Fibroblast of upper back skin (primary cell): ENCODE measurements at places on chromosomes 2 and 18.
A peak's percentile ranks its signal among the peaks of the same experiment; 100 is the strongest.

- DNase-seq = no peak
Measured at GRCh38 chr2:199994896-199995295, 39.5 kb downstream of the MAIP1 start.

DNA sequence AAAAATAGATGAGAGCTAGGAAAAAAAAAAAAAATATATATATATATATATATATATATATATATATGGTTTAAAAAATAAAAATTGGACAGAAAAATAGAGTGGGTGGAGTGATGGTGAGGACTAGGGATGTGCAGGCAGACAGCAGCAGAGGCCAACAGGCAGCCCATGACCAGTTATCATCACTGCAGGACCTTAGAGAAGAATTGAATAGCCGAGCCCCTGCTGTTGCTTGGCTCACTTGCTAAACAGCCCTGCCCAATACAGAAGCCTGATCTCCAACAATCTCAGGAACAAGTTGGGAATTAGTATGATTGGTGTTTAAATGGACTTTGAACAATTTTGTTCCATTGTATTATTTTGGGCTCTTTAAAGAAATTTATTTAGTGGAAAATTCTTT lies 967.5 kb upstream of the PIK3C3 start:
- no peak for DNase-seq

DNA sequence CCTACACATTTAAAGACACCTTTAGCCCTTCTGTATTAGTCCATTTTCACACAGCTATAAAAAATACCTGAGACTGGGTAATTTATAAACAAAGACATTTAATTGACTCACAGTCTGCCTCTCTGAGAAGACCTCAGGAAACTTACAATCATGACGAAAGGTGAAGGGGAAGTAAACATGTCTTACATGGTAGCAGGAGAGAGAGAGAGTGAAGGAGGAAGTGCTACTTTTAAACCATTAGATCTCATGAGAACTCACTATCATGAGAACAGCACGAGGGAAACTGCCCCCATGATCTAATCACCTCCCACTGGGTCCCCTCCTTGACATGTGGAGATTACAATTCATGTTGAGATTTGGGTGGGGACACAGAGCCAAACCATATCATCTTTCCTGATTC lies 946.6 kb downstream of the SLC4A3 start:
- DNase-seq = no peak

- DNase-seq = no peak
Measured at GRCh38 chr2:6995391-6996097, 78.3 kb downstream of the RNF144A start.

DNA sequence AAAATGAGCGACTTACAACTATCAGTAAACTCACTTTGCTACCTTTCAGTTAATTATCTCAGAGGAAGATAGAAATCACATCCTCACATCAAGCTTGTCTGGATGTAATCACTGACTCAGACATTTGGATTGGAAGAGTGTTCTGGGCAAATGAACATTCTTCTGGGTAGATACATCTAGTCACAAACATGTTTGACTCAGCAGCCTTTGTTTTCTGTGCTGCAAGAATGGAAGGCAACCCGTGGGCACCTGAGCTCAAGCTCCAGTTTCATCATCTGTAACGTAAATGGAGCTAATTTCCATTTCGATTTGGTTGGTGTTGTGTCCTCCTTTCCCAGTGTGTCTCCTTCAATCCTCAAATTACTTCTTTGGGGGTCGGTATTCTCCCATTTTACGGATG lies 58.5 kb downstream of the ACAA2 start:
- DNase-seq = peak; percentile 39

GRCh38 chr18:9474108-9474982 lies 968 bp upstream of the RALBP1 start:
- peak; percentile 84 for DNase-seq

DNA sequence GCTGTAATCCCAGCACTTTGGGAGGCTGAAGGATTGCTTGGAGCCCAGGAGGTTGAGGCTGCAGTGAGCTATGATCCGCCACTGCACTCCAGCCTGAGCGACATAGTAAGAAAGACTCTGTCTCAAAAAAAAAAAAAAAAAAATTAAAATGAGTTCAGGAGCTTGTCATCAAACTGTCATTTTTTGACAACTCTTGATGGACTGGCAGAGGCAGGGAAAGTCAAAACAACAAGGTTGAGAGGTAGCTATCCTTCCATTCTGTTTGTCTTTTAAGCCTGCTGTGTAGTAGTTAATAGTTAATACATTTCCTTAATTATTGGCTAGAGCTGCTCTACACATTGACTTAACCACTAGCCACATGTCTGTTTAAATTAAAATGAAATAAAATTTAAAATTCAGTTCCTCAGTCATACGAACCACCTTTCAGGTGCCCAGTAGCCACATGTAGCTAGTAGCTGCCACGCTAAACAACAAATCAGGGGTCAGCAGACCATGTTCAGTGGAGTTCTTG lies 22.7 kb downstream of the DPYSL5 start:
- no peak for DNase-seq

DNA sequence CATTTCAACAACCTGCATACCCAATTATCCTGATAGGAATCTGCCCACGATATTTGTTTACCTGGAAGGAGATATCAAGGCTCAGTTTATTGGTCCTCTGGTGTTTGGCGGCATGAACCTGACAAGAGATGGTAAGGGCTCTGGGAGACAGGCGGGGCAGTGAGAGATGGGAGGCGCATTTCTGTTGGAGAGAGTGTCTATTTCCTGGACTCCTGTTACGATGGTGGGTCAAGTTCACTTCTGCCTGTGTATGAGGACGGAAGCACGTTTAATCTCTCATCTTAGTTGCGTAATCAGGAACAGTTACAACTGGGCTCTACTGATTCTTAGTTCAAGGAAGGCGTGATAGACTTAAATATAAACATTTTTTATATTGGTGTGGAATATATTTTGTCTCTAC lies 8.9 kb downstream of the PDCL3 start:
- no peak for DNase-seq

DNA sequence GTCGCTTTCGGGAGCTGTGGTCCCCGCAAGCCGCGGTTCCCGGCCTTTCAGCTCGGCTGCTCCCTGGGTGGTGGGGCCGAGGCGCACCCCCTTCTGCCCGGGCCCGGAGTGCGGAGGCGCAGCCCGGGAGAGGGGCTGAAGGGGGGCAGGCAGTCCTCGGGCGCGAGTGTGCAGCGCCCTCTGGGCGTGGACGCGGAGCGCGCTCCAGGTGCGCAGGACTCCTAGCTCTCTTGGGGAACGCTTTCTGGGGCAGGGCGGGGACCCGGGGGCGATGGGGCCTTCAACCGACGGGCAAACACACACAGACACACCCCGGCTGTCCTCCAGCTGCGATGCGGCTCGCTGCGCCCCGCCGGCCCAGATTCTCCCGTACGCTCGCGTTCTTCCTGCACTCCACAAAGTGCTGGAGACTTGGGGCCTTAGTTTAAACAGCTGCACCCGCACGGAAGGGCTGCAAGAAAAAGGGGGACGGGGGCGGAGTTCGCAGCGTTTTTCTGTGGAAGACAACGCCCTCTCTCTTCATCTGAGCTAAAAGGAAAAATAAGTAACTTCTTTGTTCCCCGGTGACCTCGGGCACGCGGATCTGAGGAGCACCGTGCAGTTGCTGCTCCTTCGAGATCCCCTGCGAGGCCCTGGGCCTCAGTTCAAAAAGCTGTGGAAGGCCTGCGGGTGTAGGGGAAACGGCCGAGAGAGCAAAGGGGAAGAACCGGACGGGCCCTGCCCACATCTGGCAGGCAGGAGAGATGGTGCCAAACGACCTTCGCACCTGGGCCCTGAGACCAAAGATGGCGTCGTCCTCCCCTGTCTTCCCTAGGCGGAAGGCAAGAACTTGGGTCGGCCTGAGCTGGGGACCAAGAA lies 593 bp upstream of the SDC1 start:
- DNase-seq = peak; percentile 50

DNA sequence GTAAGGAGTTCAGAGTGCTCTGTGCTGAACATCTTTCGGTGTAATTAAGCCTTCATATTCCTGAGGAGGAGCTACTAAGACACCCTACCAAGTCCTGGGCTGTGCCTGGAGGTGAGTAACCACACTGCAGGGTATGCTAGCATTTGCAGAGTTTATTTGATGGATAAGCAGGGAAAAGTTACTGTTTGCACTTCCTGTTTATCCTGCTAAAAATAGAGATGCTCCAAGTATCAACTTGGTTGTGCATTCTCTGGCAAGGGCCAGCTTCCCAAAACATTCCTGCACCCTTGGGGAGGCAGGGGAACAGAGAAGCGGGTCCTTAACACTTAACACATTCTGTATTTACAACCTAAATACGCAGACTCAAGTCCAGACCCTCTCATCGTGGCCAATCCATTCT lies 49.8 kb downstream of the PARD6G start:
- no peak for DNase-seq

DNA sequence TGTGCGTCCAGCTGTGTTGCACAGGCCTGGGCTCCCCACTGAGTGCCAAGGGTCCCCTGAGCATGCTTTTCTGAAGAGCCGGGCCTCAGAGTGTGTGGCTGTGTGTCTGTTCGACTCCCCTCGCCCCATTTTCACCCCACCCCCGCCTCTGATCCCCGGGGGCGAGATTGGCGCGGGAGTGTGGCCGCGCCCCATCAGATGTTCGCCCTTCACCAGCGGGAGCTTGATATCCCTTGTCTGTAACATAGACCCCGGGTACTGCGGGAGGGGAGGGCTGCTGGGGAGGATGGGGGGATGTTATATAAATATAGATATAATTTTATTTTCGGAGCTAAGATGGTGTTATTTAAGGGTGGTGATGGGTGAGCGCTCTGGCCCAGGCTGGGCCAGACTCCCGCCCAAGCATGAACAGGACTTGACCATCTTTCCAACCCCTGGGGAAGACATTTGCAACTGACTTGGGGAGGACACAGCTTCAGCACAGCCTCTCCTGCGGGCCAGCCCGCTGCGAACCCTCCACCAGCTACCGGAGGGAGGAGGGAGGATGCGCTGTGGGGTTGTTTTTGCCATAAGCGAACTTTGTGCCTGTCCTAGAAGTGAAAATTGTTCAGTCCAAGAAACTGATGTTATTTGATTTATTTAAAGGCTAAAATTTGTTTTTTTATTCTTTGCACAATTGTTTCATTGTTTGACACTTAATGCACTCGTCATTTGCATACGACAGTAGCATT lies 1.5 kb downstream of the RHOB start:
- no peak for DNase-seq

DNA sequence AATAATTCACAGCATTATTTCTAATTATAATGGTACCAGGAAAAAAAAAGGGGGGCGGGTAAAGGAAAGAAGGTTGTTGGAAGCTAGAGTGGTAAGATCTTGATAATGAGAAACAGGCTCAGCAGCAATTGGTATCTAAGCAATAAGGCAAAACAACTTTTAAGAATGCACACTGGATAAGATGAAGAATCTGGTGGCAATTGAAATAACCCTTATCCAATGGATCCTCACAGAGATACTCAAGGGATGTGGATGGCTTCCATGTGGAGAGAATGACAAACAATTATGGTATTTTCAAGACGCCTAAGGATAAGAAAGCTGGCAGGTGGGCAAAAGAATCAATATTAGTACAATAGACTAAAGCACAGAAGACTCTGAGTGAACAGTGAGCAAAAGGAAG lies 153.6 kb downstream of the UPP2 start:
- no peak for DNase-seq

GRCh38 chr2:73850009-73850408 lies 21.2 kb downstream of the STAMBP start:
- DNase-seq = no peak

DNA sequence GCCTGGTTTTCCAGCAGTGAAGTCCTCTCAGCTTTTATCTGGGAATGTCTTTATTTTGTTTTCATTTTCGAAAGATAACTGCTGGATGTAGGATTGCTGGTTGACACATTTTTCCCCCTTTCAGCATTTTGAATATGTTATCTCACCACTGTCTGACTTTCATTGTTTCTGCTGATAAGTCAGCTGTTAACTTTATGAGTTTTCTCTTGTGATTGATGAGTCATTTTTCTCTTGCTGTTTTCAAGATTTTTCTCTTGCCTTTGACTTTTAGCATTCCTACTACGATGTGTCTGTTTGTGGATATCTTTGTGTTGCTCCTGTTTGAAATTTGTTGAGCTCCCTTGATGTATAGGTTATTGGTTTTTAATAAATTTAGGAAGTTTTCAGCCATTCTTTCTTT lies 85.5 kb downstream of the AGPS start:
- no peak for DNase-seq

DNA sequence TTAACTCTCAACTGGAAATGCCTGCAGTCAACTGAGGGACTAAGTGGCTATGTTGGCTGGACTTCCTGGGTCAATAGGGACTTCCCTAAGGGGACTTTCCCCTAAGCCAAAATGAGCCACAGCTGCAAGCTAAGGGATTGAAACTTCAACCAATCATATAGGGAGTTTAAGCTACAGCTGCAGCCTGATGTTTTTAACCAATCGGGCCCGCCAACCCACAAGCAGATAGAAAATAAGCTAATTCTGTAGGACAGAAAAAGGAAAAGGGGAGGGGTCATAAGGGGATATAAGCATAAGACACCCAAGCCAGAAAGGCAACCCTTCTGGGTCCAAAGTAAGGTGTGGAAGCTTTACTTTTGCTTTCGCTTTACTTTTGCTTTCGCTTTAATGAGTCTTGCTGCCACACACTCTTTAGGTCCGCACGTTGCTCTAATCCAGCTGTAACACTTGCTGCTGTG lies 927.5 kb downstream of the ERBB4 start:
- no peak for DNase-seq

DNA sequence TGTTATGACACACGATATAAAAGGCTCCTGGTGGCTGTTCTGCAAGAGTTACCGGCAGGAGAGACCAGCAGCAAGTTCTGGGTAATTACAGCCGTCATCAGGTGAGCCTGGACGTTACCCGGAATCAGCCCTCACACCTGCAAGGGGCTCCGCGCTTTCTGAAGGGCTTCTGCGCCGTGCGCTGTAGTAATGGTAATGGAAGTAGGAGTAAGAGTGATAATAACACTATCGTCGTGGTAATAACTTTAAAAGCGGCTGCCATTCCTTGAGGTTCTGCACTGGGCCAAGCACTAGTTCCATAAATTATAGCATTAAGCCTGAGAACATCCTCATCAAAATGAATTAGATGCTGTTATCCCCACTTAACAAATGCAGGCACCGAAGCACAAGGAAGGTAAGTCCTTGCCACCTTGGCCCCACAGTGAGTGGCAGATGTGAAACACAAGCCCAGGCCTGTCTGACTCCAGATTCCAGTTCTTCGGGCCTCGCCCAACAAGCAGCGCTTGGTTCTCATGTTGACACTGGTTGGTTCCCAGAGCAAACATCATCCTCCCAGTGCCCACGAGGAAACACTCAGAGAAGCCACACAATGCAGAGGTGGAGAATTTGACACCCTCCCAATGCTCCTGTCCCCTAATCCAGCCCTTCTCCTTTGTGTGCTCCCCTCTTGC lies 205.2 kb downstream of the EIPR1 start:
- no peak for DNase-seq

- DNase-seq = no peak
Measured at GRCh38 chr2:129436809-129437208, 542.7 kb upstream of the RAB6C start.

GRCh38 chr18:63953811-63954210 lies 4.7 kb downstream of the HMSD start:
- DNase-seq = peak; percentile 47
